ENCODE measurements at places on chromosomes 2 and 18. TPM values are rescaled to one million over a fixed set of nuclear protein-coding genes. Genes with fewer than 3 reads are reported as not detected.

- DNase-seq, result no peak
Observed at GRCh38 chr2:69985216-69985615, 23.8 kb upstream of the ASPRV1 start.

Gene PDE1A
- total RNA-seq, result 2.5 TPM

- DNase-seq, result no peak
Observed at GRCh38 chr2:192087398-192087958, 107.3 kb downstream of the TMEFF2 start.

Gene TMEM169
- 0.88 TPM for total RNA-seq

GRCh38 chr2:158699323-158699722 lies 95.8 kb upstream of the DAPL1 start:
- no peak for DNase-seq

Gene CD8B2
- total RNA-seq, result not detected

GRCh38 chr2:44168681-44169154 lies at the start of gene PPM1B:
TSS of gene PPM1B (plus strand) at chr2:44168875. CDS start at chr2:44201200, 32,325 bp downstream.
- peak; percentile 100 for DNase-seq

Gene TSPYL6
- total RNA-seq, result not detected

Gene KCNK3
- 3.1 TPM for total RNA-seq

GRCh38 chr18:8501044-8501443 lies 108.2 kb upstream of the RAB12 start:
- no peak for DNase-seq

- no peak for DNase-seq
Observed at GRCh38 chr18:9321736-9322135, 12.8 kb upstream of the TWSG1 start.

GRCh38 chr2:172922306-172922705 lies 153.3 kb upstream of the MAP3K20 start:
- DNase-seq, result no peak

DNA sequence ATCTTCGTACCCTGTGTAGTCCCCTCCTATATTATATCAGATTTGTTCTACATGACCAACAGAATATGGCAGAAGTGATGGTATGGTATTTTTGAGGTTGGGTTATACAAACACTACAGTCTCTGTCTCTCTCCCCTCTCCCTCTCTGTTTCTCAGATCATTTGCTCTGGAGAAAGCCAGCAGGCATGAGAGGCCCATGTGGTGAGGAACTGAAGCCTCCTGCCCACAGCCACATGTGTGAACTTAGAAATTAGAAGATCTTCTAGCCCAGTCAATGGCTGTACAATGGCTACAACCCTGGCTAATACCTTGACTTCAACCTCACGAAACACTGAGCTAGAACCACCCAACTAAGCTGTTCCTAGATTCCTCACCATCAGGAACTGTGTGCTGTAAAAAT lies 250.6 kb downstream of the SMAD2 start:
- no peak for DNase-seq

Gene ATOH8
- total RNA-seq, result 38.9 TPM

Gene DPP10
- not detected for total RNA-seq

DNA sequence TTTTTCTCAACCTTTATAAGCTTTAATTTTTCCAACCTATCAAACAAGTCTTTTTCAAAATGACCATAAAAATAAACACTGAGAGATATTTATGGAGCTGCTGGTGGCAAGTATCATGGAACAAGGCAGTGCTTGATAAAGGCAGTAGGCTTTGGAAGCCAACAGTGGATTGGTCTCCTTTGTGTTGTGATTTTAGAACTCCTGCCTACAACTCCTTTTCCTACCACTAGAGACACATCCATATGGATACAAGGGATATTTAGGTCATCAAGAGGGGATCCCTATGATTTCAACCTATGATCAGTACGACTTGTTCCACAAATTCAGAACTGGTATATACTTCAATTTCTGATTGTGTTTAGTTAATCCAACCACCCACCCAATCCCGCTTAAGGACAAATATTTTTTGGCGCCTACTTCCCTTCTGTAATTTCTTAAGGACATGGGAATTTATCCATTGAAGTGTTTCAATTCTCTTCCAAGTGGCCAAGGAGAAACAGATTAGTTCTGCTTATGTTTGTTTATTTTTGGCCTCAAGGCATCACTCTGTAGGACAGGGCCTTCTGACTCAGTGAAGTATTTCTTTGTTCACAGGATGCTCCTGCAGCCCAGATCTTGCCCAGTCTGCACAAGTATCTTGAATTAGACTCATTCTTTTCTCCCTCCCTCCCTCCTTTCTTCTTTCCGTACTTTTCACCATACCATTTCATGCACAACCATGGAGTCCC lies 2119.6 kb upstream of the PIK3C3 start:
- no peak for DNase-seq

GRCh38 chr2:7634409-7634808 lies 717.2 kb downstream of the RNF144A start:
- no peak for DNase-seq

Gene SULT1C4
- total RNA-seq, result 0.79 TPM

Gene PIGN
- 35.6 TPM for total RNA-seq

Gene PSTPIP2
- total RNA-seq, result 11.7 TPM

DNA sequence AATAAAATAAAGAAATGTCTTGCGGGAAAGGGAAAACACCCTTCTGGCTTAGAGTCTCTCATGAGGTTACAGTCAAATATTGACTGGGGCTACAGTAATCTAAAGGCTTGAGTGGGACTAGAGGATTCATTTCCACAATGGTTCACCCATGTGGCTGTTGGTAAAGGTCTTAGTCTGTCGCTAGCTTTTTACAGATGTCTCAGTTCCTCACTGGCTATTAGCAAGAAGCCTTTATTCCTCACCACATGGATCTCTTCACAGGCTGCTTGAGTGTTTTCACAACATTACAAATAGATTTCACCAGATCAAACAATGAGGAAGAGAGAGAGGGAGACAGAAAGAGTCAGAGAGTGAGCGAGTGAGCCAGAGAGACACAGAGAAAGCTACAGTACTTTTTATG lies 8.3 kb upstream of the ZC3H15 start:
- no peak for DNase-seq

- DNase-seq, result no peak
Observed at GRCh38 chr2:201007584-201007998, 44.1 kb upstream of the ORC2 start.

- no peak for DNase-seq
Observed at GRCh38 chr18:25097057-25097456, 254.9 kb downstream of the ZNF521 start.

Gene ACOXL
- total RNA-seq, result not detected

GRCh38 chr18:50072146-50072545 lies 122.8 kb downstream of the MYO5B start:
- DNase-seq, result no peak

- DNase-seq, result no peak
Observed at GRCh38 chr2:106127282-106127771, 66.8 kb downstream of the UXS1 start.

Gene ZNF532
- 26.6 TPM for total RNA-seq

- DNase-seq, result no peak
Observed at GRCh38 chr18:32200766-32201165, 10.9 kb downstream of the MEP1B start.

Gene CRYGC
- not detected for total RNA-seq

GRCh38 chr2:121576263-121576662 lies 45.6 kb downstream of the RNU4ATAC start:
- DNase-seq, result no peak

- DNase-seq, result no peak
Observed at GRCh38 chr18:73707035-73707434, 440.6 kb downstream of the FBXO15 start.

DNA sequence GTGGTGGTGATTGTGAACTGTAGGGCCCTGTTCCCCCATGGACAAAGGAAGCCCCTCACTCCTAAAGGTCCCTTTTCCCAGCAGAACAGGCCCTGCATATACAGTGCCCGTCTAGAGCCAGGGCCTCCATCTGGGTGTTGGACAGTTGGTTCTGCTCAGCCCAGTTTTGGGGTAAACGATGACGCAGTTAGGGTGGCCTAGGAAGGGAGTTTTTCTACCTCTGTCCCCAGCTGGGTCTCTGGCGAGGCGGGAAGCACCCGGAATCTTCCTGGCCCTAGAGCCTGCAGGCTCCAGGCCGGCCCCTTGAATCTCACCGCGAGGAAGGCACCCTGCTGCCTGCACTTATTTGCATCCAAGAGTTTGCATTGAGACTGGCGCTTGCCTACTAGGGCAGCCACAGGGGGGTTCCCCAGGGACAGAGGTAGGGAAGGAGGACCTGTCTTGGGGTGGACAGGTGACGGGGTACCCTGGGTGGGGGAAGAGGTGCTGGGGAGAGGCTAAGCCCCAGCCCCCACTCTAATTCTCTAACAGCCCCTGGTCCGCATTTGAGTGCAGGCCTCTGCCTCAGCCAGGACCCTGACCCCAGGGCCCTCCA lies 529 bp upstream of the MTA3 start:
- DNase-seq, result peak; percentile 84

Gene IL36A
- not detected for total RNA-seq

Gene MYOM1
- total RNA-seq, result 0.67 TPM

Gene FN1
- 149 TPM for total RNA-seq

Gene AKAIN1
- not detected for total RNA-seq

- no peak for DNase-seq
Observed at GRCh38 chr2:161722547-161723503, 98.6 kb downstream of the SLC4A10 start.

DNA sequence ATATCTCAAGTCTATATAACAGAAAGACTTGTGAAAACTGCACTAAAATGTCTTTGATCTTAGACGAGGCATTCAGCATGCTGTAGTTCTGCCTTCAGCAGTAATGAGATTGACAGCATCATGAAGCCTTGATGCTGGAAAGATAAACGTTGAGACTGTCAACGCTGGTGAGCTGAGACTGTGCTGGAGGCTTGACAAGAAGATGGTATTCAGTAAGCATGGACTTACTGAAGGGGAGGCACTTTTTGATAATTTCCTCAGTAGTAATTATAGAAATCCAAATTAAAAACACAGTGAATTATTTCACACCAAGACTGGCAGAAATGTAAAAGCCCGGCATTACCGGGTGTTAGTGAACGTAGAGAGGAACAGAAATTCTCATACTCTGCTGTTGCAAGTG lies 162.2 kb downstream of the CCBE1 start:
- no peak for DNase-seq

DNA sequence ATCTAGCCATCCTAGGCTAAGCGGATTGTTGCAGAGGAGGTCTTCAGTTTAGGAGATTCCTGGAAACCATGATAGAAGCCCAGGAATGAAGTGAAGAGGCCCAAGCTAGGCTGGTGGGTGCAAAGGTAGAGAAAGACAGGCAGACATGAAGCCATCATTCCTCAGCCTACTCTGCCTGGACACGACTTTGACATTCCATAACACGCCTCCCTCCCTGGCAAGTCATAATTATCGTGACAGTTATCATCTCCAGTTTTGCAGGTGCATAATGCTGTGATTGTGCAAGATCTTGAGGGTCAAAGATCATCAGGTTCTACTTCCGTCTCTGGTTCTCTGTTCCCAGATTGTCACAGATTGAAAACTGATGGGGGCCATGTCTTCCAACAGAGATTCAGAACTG lies 15.2 kb upstream of the FZD5 start:
- DNase-seq, result no peak

Measured in lower leg skin (tissue), 4 donors.